Stimulated activated naive CD8-positive, alpha-beta T cell treated with anti-CD3 and anti-CD28 coated beads, Interleukin-15, amount 100 ng/mL, for 72 hours (primary cell): ENCODE measurements at places on chromosomes 6 and 20.

DNA sequence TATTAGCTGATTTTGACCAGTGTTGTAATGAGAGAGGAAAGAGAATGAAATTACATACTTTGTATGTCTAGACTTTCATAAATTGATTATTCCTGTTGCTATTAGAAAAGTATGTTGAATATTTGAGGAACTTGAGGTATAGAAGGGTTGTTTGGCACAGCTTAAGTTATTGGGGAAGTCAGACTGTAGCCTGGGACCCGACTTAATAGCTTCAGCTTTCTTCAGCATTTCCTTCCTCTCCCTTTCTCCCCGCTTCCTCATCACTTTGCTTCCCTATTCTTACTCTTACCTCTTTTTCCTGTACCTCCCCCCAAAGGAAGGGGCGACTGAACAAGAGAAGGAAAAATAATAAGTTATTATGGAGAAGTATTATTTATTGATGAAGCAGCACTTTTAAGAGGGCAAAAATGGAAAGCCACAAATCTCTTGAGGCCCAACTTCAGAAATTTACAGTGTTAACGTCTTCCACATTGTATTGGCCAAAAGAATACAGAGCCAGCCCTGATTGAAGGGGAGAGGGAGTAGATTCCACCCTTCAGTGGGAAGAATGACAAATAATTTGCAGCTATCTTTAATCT is 7.4 kb downstream of the SENP6 start:
- no peak for DNase-seq

GRCh38 chr6:31401403-31401802 is 2.0 kb upstream of the MICA start:
- DNase-seq = no peak

DNA sequence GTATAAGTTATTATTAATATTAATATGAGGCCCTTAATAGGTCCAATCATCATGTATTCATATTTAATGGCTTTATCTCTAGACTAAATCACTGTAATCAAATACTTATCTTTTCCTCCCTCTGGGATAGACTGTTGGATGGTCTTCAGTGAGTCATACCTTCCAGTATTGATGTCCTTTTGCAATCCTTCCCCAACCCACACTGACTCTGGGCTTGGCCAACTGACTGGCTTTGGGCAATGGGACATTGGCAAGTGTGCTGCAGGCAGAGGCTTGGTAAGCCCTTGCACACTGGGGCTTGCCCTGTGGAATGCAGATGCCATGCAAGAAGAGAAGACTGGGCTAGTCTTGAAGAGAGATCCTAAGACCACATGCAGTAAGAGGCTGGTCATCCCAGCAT is 136.6 kb downstream of the CCDC170 start:
- no peak for DNase-seq

- DNase-seq = no peak
These were observed 168.9 kb upstream of the CENPW start for GRCh38 chr6:126170978-126171382.

- no peak for DNase-seq
These were observed 20.2 kb downstream of the HCK start for GRCh38 chr20:32072168-32072750.

- DNase-seq = no peak
These were observed 65.4 kb upstream of the FBXL4 start for GRCh38 chr6:99013145-99013544.

DNA sequence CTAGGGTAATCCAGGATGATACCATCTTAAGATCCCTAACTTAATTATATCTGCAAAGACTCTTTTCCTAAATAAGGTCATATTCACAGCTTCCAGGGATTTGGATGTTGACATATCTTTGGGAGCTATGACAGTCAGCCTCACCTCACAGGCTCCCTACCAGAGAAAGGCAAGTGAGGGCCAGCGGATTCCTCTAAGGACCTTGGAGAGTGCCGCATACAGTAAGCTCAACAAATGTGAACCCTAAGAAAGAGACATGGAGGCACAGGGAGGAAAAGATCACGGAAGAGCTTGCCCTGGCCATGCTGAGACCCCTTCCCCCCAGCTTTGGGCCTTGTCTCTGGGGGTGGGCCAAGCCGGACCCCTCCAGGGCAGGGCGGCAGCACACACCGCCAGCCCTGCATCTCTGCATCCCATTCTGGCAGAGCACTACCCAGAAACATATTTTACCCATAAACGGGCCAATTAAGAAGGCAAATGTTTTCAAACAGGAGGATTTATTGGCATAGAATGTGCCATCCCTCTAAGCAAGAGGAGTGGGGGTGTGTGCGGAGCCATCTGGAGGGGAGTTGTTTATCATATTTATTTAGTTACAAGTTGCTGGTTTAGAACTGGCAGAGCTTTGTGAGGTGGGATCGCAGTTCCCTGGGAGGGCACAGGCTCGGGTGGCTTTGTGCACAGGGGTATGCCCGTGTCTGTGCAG is 55.4 kb downstream of the CHMP4B start:
- DNase-seq = no peak
